ENCODE measurements at places on chromosomes 4 and X.

DNA sequence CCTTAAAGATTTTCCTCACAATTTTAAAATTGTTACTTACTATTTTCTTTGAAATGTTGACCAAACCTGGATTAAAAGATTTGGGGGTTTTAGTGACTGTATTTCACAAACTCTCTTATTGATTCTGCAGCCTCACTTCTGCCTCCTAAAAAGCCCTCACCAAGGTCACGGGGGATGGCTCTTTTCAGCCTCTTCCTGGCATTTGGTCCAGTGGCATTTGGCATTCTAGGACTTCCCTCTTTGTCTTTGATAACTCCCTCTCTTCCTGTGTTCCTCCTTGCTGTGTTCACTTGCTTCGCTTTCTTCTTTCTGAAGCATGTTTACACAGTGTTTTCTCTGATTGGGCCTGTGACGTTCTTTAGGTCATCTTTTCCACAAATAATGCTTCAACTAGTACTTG lies 21.5 kb downstream of the PKD2 start:
- DNase-seq, result no peak

- DNase-seq, result no peak
These were observed 11.4 kb upstream of the RAP1GDS1 start for GRCh38 chr4:98249831-98250230.

DNA sequence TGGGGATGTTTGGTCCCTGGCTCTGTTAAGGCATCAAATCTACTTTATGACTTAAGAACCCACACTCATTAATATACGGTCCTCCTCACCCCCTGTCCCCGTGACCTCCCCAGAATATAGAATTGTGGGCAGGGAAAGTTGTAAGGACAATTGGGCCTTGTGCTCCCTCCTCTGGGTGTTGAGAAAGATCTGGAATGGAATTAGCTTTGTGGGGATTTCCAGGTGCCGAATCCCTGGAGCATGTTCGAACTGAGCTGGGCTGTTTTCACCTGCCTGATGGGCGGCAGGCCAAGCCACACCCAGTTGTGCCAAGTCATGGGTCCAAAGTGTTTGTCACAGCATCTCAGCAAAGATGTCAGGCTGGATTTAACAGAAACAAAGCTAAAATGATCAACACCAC lies 349.3 kb upstream of the KLF3 start:
- DNase-seq, result no peak

- DNase-seq, result no peak
These were observed 300.1 kb downstream of the SPRY1 start for GRCh38 chr4:123696687-123697086.

GRCh38 chrX:47849778-47850177 lies 13.1 kb downstream of the ZNF81 start:
- no peak for DNase-seq

All from activated CD4-positive, alpha-beta T cell treated with anti-CD3 and anti-CD28 coated beads, Interleukin-2, Interleukin-4, amounts not matched to agents 100 ng/mL and 50 ng/mL, durations not matched to agents 16 hours and 8 hours (primary cell).